Transverse colon (tissue), 4 donors: ENCODE measurements at places on chromosomes 11 and 22. TPM values are rescaled to one million over a fixed set of nuclear protein-coding genes. Genes with fewer than 3 reads are reported as not detected.

DNA sequence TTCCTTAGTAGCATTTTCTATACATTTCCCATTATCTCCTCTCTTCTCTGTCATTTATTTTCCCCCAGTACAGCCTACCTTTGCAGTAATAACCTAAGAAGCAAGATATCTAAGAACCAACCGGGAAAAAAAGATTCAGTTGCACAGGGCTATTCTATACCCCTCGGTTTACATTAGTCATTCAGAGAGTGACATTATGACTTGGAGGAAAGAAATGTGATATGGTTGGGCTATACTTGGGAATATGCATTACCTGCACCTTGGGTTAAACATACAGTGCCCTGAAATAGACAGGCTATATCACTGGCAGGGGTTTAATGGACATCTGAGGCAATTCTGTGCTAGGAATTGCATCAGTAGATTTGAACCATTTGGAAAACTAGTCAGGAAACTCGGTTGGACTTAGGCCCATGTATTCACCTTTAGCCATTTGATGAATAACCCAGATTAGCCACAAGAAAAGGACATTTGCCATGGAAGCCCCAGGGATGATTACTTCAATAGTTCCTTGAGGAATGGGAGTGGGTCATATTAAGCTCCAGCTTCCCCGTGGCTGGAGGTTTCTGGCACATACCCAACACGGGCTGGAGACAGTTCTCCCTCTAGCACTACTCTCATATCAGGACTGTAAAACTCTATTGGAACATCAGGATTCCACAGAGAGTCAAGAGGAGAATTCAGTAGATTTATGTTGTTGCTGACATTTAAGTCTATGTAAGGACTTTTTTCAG is 973.2 kb downstream of the NTM start:
- DNase-seq: no peak

DNA sequence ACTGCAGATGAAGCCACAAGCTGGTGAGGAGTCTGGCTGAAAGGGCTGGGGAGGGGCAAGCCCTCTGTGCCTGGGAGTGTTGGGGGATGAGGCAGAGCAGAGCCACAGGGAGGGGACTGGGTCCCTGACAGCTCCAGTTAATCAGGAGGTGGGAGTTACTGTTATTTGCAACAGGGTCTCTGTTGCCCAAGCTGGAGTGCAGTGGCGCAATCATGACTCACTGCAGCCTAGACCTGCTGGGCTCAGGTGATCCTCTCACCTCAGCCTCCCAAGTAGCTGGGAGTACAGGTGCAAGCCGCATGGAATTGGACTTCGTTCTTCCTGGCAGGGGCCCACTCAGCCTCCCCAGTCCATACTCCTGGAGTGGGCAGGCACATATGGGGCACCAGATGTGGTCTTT is 7.7 kb downstream of the SCN2B start:
- DNase-seq: no peak

- DNase-seq: no peak
Measured at GRCh38 chr11:17744151-17744940, 9.8 kb downstream of the KCNC1 start.

The ASCL2 gene
- not detected for total RNA-seq

The SOX6 gene
- total RNA-seq: 5.6 TPM

The TRIM48 gene
- total RNA-seq: not detected
